PC-9 (cell line): ENCODE measurements at places on chromosomes 3 and 15. TPM values are rescaled to one million over a fixed set of nuclear protein-coding genes. Genes with fewer than 3 reads are reported as not detected.
A peak's percentile ranks its signal among the peaks of the same experiment; 100 is the strongest.

GRCh38 chr15:91151781-91152563, 51.9 kb downstream of the SV2B start:
- no peak for DNase-seq

- peak; percentile 57 for DNase-seq
Measured at GRCh38 chr3:4421121-4421520, 45.9 kb downstream of the SUMF1 start.

Gene SLC51B
- total RNA-seq: not detected in 2 replicates

Gene LRRC31
- not detected in 2 replicates for total RNA-seq

GRCh38 chr3:141454906-141455602, 31.8 kb upstream of the RASA2 start:
- peak; percentile 79 for DNase-seq

DNA sequence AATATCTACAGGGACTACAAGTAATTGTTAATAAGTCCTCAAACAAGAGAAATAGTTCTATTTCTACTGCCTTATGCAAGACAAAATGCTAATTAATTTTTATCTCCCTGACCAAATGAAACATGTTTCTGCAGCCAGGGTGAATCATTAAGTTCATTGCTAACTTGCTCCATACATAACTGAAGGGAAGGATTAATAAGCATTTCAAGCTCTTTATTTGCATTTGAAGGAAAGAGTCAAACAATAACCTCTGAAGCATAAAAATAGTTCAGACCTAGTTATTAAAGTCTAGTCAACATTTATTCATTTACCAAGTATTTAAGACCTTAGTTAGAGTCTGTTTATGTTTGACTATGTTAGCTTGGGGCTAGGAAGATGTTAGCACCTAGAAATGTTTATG, 120.0 kb downstream of the ATP1B3 start:
- DNase-seq: no peak
